ENCODE measurements at places on chromosomes 7 and 10.

GRCh38 chr10:62826273-62826672 lies 10.1 kb upstream of the EGR2 start:
- no peak for DNase-seq

DNA sequence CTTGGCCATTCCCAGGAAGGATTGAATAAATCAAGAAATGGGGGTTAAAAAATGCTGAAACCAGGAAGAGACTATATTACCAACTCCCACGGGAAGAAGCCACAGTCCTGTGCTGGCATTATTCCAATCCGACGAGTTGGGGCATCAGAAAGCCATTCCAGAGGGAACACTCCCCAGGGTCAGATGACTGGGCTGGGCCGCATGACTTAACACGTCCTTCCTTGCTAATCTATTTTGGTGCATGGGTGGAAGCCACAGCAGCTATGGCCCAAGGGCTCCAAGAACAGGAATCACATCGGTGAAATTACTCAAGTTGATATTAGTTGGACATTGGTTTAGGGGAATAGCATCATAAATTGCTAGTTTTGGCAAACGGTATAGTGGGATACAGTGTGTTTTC lies 592.9 kb upstream of the NRP1 start:
- DNase-seq, result no peak

DNA sequence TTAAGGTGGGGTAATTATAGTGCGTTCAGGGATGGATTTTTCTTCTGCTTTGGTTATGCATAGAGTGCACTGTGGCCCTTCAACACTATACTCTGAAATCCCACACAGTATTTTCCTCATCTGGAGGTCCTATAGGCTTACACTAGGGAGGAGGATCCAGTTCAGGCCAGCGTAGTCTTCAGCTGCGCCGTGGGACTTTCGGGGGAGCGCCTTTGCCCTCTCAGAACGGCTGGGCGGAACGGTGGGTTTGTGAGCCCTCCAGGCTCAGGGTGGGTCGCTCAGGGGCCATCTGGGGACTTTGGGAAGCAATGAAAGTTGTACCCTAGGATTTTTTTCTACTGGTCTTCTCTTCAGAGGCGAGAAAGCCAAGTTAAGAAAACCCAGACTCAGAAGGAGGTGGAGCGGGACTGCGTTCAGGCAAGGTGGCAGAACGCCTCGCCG lies 652 bp upstream of the VPS26A start:
- DNase-seq, result no peak

GRCh38 chr10:100508691-100509150 lies 10.9 kb downstream of the SEC31B start:
- DNase-seq, result no peak

DNA sequence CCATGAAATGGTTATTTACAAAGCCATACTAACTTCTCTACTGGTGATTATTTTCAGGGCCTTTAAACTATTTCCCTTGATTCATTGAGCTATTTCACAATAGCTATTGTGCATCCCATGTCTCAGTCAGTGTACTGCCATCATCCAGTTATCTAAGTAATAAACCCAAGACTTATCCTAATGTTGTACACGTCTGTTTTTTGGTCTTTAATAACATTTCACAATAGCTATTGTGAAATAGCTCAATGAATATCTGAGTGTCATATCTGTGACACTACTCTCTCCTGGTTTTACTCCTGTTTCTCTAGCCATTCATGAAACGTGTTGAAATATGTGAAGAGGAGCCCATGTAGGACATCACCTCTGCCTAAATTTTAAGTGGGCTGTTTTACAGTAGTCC lies 36.5 kb upstream of the TMEM140 start:
- no peak for DNase-seq

DNA sequence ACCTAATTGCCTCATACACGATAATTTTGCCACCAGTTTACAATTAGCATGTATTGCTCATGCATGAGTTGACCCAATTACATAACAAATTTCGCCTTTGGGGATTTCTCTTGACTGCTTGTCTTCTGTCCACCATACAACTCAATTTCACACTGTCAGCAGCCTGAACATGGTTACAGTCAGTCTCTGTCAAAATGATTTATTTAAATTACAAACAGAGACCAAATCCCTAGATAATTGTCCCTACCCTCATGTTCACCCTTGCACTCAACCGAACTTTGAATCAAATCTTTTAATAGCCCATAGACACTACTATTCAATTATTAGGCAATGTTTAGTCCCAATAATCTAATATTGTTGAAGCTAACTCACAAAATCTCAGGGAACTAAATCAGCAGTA lies 59.7 kb upstream of the NEBL start:
- DNase-seq, result no peak

DNA sequence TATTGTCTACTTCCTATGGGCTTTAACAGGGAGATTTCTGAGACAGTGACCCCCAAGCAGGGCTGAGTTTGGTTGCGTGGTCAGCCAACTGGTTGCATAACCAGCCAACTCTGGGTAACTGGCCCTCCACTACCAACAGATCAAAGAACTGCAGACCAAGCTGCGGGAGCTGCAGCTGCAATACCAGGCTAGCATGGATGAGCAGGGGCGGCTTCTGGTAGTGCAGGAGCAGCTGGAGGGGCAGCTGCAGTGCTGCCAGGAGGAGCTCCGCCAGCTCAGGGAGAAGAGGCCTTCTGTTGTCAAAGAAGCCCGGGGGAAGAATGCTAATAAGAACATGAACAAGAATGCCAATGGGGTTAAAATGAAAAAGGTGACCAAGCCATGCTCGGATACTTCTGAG lies 15.7 kb upstream of the FLNC start:
- DNase-seq, result no peak

DNA sequence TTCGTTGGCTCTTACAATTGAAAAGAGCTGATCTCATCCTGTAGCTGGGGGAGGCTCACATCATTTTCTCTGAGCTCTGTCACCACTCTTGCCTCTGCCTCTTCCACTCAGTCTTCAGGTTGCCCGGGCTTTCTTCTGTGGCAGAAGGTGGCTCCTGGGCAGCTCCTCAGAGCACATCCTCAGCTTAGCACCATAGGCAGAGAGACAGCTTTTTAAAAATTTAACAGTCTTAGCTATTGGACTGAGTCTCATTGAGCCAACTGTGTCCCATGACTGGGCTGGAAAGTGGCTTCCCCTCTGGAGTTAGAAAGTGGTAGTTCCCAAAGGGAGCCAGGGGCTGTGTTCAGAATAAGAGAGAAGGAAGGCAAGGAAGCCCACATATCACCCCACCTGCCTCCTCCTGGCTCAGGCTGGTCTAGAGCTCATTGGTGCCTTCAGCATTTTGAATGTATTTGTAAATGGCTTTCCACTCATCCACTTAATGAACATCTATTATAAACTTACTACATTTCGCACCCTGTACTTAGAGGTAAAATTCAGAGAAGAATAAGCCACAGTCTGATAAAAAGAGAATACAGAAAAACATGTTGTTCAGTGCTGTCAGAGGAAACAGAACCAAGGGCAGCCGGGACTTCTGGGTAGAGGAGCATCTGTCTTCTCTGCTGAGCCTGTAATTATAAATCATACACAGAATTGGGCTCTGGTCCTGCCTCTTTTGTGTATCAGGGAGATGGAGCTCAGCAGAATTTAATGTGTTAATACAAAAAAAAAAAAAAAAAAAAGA lies 119.3 kb downstream of the WDFY4 start:
- DNase-seq, result no peak

DNA sequence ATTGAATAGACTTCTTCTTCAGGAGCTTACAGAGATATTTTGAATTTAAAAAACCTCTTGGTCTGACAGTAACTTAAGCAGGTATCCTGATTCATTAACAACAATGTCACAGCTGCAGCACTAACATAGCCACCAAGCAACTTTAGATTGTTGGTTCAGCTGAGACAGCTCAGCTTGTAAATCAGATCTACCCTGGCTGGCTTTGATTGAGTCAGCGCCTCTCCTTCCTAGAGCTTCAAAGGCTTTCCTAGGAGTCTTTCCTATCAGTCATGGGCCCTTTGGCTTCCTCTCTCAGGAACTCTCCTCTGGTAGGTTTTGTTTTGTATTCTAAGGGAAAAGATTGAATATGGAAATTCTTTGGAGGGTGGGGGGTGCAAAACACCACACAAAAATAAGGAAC lies 70.7 kb upstream of the STEAP4 start:
- no peak for DNase-seq

DNA sequence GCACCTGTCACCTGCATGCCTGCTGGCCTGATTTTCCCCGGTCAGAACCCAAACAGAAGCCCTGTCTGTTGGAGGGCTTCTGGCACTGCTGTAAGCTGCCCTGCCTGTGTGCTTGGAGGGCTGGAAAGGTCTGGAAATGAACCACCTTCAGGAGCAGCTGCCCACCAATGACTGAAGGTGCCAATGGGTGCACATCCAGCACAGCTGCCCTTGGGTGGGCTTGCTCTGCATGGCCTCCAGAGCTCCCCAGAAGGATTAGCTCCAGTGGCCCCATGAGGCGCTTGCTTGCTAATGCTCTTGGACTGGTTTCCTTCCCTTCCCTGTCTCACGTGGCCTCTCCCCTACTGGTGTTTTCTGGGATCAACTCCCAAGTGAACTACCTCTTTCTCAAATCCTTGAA lies 43.2 kb downstream of the WDFY4 start:
- DNase-seq, result no peak

GRCh38 chr10:89440226-89441009 lies 26.1 kb downstream of the IFIT5 start:
- DNase-seq, result no peak

GRCh38 chr10:112115781-112116385 lies 67.7 kb downstream of the GPAM start:
- peak; percentile 28 for DNase-seq

DNA sequence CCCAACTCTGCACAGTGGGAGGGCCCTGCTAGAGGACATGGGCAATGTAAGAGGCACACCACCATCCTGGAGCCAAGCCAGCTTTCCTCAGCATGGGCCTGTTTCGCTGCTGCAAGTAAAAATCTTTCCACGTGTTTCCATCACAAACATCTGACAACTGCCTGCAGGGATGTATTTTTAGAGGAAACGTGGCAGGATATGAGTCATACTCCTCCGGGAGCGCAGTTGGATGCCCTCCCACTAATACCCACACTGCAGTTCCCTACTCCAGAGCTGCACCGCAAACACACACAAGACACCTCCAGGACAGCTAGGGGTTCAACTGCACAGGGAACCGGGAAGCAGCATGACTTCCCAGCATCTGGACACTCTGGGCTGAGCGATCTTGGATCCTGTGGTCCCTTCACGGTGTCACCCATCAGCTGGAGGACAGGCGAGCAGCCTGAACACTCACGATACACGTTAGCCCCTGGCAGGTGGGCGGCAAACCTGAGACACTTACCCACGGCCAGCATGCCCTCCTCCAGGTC lies 26.1 kb downstream of the PLAC9 start:
- DNase-seq, result no peak

- no peak for DNase-seq
Observed at GRCh38 chr7:157087646-157088045, 51.1 kb upstream of the UBE3C start.

GRCh38 chr10:130369645-130370381 lies 233.6 kb downstream of the GLRX3 start:
- no peak for DNase-seq

GRCh38 chr7:118855290-118855689 lies 630.8 kb downstream of the ANKRD7 start:
- DNase-seq, result no peak

DNA sequence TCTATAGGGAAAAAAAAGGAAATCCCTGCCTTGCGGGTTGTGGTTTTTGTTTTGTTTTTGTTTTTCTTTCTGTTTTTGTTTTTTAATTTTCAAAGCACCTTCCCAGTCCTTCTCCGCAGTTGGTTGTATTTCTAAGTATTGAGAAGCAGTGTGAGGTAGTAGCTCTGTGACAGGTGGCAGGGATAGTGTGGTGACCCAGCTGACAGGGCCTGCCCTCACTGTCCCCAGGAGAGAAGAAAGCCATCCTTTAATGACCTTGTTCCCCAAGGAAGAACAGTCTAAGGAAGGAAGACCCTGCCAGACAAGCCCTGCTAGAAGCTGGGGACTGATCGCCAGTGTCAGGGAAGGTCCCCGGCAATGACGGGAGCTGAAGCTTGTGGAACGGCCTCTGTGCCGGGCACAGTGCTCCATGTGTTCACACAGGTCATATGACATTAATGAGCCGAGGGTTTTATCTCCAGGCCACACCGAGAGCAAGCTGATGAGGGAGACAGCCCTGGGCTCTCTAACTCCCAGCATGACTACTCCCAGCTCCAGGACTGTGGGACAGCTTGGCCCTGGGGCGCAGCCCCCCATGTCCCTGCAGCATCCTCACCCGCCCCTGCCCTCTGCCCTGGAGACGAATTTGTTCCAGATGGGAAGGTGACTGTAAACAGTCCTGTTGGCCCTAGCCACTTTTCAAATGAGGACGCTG lies 69.0 kb upstream of the LRRC18 start:
- no peak for DNase-seq

GRCh38 chr10:58028597-58029366 lies 238.9 kb downstream of the IPMK start:
- DNase-seq, result no peak

GRCh38 chr7:12221414-12221813 lies 10.3 kb downstream of the TMEM106B start:
- DNase-seq, result no peak

DNA sequence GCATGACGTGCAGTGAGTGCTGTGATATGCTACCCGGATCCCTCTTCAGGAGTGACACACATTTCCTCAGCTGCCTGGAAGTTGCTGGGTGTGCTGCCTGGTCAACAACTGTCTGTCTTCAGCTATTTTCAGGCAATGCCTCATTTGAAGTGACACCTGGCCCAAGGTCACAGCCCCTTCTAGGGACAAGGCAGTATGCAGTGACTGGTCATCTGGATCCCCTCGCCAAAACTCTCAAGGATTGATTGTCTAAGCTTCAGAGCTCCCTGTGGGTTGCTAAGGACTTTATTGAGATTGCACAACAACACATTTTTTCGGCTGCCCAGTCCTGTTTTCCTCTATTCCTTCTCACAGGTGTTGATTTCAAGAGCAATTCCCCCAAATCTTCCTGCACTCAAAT lies 108.8 kb downstream of the GNAI1 start:
- DNase-seq, result no peak

DNA sequence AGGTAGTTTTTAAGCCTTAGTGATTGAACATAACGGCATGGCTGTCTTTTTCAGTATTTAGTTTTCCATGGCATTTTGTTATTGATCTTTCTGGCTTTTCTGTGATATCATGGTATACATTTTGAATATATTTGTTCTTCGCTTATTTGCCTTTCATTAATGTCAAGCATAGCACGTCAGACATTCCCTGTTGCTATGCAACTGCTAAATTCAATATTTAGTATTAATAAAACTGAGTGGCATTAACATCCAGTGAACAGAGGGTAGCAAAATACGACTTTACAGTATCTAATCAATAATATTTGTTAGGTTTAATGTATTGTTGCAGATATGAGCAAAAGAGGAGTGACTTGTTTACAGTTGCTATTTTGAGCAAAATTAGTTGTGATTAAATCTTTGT lies 72.5 kb downstream of the LCOR start:
- DNase-seq, result no peak

DNA sequence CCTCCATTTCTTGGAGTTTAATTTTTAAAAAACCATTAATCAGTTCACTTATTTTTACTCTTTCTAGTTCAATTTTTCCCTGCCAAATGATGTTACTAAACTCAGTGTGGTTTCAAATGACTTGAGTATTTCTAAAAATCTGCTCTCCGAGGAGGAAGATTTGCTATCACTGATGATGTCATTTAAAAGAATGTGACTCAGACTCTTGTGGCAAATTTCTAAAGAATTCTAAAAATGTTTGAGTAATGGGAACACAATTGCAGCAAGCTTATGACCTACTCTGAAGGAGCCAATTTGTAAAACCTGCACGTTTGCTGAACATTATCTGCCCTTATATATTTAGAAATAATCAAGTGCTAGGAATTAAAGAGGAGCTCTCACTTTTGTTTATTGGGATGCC lies 88.6 kb downstream of the SPAG6 start:
- no peak for DNase-seq

GRCh38 chr7:20140291-20141001 lies 76.7 kb downstream of the MACC1 start:
- DNase-seq, result no peak

- DNase-seq, result no peak
Observed at GRCh38 chr7:148044173-148044572, 546.4 kb upstream of the C7orf33 start.
